ENCODE measurements at places on chromosomes 12 and 14.

- DNase-seq: no peak
Observed at GRCh38 chr12:47729233-47729632, 3.9 kb upstream of the ENDOU start.

GRCh38 chr12:124604264-124604680, 36.9 kb upstream of the NCOR2 start:
- no peak for DNase-seq

- DNase-seq: no peak
Observed at GRCh38 chr14:74135426-74135825, 50.7 kb downstream of the LIN52 start.

DNA sequence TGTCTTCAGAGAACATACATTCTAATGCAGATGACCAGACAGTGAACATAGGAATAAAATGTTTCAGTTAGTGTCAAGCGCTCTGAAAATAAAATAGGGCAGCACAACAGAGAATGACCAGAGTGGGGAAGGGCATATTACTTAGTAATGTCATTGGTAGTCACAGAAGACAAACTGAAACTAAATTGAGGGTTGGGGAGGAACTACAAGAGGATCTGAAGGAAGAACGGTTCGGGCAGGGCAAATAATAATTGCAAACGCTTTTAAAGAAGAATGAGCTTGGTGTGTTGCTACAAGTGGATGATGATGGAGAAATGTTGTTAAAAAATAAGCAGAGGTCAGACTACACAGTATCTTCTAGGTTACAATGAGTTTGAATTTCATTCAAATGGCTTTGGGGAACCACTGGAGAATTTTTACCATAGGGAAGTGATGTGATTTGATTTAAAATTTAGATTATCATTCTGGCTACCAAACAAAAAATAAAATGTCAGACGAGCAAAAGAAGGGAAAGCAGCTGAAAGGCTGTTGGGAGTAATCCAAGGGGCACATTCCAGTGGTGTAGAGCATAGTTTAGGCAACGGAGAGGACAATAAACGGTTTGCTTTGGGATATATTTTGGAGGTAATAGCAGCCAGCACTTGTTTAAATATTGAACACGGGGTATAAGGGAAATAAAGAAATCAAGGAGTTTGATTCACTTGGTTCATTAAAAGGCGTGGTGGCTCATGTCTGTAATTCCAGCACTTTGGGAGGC, 56.3 kb upstream of the SLC6A13 start:
- DNase-seq: no peak

DNA sequence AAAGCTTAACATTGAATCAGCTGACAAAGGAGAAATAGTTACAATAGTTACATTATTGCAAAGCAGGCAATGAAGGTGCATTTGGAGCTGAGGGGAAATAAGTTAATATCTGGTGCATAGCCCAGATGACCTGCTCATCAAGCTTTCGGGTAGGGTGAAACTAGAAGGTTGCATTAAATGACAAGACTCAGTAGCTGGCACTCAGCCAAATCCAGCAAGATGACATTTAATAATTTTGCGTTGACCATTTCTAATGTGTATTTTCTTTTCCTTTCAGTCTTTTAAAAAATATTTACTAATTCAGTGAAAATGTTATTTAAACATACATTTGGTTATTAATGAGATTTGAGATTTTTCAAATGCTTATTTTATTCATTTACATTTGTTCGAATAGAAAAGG, 188.6 kb downstream of the SLC5A8 start:
- peak; percentile 1 for DNase-seq

All from lung (tissue), 17 donors.